ENCODE measurements at places on chromosomes 4 and X.

GRCh38 chr4:53309321-53310040, 56.4 kb downstream of the SCFD2 start:
- DNase-seq, result peak; percentile 44

- no peak for DNase-seq
Measured at GRCh38 chrX:145003443-145003842, 243.9 kb upstream of the SPANXN1 start.

DNA sequence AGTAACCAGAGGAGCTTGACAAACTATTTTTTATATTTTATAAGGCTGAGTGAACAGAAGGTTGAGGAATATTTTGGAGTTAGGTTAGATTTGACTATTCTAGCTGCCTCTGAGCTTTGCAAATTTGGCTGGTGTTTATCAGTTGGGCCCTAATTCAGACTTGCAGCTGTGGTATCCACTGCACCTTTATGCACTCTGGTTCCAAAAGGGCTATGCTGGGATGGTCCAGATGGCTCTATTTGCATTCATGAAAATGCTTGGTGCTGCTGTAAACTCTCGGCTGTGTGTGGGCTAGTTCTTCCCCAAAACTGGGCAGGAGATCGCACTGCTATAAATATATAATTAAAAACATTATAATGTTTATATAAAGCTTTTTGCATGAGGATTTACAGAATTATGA, 106.3 kb downstream of the REPS2 start:
- DNase-seq, result no peak

- DNase-seq, result no peak
Measured at GRCh38 chr4:169245061-169245460, 25.7 kb downstream of the SH3RF1 start.
